ENCODE measurements at places on chromosomes 6 and 20.

DNA sequence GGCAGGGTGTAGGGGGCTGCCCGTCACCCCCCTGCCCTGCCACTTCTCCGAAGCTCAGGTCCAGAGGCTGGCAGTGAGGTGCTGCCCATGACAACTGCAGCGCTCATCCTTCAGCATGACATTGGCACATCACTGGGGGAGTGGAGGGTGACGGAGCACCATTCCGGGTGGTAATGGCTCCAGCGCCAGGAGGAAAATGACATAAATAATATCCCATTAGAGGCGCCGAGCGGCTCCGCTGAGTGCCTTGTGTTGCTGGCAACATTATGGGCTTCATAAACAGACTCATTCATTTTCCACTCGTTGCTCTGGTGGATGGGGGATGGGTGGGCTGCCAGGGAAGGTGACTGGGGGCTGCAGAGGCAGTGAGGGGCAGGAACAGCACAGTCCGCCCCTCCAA lies 56.9 kb upstream of the CTNNBL1 start:
- DNase-seq = no peak

DNA sequence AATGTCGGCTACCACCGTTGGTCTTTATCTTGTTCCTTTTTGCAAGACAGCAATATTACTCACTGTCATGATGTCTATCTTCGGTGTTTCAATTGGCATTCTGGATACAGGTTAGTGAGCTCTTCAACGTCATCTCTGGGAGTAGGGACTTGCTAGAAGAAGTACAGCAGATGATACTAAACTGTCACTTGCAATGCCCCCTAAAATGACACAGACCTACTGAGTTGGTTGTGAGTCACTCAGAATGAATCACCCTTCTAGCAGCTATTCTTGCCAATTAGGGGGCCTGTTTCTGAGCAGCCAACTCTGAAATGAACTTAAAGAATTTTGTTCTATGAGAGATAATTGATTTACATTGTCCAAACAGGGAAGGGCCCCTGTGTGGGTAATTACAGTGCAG lies 176.5 kb downstream of the SLC16A10 start:
- DNase-seq = no peak

DNA sequence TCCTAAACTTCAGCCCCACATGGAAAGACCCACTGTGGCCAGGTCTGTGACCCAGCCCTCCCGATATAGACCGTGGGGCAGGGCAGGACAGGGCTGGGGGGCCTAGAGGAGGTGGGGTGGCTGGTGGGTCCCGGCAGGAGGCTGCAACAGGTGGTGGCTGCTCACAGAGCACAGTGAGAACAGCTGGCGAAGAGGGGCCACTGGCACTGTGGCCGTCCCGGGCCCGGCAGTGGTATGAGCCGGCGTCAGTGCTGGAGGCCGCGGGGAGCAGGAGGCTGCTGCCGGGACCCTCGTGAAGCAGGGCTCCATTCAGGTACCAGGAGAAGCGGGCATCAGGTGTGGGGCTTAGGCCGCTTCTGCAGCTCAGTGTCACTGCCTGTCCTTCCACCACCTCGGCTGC lies 13.4 kb downstream of the SIGLEC1 start:
- DNase-seq = no peak

DNA sequence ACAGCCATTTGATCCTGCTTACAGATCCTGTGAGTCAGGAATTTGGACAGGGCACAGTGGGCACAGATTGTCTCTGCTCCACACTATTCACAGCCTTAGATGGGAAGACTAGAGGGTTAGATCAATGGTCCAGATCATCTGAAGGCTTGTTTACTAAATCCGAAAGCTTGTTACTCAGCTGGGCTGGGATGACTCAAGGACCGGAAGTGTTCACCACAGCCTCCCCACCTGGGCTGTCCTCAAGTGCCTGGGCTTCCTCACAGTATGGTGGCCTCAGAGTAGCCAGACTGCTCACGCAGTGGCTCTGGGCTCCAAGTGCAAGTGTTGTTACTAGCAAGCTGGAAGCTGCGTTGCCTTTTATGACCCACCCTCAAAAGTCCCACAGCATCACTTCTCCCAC lies 75.4 kb upstream of the INSM1 start:
- DNase-seq = no peak

Measured in T follicular helper cell (primary cell).